ENCODE measurements at places on chromosomes 4 and X.

- DNase-seq, result no peak
These were observed 76.9 kb downstream of the CLCN4 start for GRCh38 chrX:10233696-10234095.

- no peak for DNase-seq
These were observed 72.8 kb upstream of the CAMK2D start for GRCh38 chr4:113834298-113834697.

- no peak for DNase-seq
These were observed 430.5 kb upstream of the PABPC4L start for GRCh38 chr4:134632056-134632455.

GRCh38 chrX:40474205-40474626 lies 106.6 kb upstream of the ATP6AP2 start:
- DNase-seq, result no peak

GRCh38 chr4:146098397-146098796 lies 77.1 kb upstream of the LSM6 start:
- no peak for DNase-seq

- no peak for DNase-seq
These were observed 53.5 kb downstream of the SPANXA2 start for GRCh38 chrX:141642979-141643378.

DNA sequence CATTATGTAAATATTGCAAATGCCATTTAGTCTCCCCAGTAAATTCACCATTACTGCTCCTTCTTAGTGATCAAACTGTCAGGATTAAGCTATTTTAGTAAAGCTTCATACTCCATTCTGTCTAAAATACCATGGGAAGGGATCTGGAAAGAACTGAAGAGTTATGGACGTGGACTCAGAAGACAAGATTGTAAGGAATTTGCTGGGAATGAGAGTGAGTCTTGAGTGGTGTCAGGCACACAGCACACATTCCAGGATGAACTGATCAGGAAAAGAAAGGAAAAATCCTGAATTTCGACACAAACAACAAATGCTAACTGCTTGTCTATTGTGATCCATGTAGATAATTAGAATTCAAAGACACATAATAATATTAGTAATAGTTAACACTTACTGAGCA lies 311.0 kb downstream of the CENPC start:
- DNase-seq, result no peak

DNA sequence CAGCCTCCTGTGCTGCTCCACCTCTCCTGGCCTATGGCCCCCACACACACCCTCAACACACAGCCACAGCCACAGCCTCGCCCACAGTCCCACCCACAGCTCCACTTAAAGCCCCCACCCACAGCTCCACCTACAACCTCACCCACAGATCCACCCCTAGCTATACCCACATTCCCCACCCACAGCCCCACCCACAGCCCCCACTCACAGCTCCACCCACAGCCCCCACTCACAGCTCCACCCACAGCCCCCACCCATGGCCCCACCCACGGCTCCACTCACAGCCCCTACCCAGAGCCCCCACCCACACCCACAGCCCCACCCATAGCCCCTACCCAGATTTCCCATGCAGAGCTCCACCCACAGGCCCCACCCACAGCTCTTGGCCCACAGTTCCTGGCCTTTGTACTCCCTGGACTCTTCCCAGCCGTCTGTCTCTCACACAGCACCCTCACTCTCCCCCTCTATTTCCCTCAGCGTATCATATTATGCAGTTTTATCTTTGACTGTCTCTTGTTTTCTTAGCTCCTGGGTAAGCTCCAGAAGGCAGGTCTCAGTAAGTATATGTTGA lies 322.5 kb downstream of the EVC2 start:
- DNase-seq, result no peak

- DNase-seq, result no peak
These were observed 21.2 kb upstream of the VCX2 start for GRCh38 chrX:8192276-8192675.

GRCh38 chrX:154353172-154353843 lies 21.1 kb downstream of the FLNA start:
- DNase-seq, result no peak

- no peak for DNase-seq
These were observed 503.3 kb upstream of the FAM241A start for GRCh38 chr4:111641813-111642579.

DNA sequence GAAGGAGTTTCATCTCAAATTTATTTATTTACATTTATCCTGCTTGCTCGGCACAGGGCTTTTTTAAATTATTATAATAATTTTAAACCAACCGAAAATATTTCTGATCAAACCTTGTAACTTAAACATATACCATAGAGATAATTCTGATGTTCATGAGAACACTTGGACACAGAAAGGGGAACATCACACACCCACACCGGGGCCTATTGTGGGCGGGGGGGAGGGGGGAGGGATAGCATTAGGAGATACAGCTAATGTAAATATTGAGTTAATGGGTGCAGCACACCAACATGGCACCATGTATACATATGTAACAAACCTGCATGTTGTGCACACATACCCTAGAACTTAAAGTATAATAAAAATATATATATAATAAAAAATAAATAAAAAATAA lies 2.9 kb downstream of the ANXA5 start:
- no peak for DNase-seq

DNA sequence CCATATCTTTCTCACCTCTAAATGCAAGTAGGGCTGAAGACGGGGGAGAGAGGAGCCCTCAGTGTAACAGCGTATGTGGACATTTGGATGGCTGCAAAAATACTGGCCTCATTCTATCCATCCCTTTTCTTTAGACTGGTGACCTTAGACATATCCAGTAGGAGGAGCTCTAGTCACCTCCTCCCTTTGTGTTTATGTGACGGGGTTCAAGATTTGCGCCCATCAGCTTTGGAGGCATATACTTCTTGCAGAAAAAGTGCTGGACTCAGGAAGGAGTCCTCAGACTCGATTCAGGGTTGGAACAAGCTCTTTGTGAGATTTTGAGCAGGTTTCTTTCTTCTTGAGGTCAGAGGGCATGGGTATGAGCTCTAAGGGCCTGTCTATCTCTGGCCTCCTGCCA lies 86.2 kb downstream of the MAMLD1 start:
- DNase-seq, result no peak

DNA sequence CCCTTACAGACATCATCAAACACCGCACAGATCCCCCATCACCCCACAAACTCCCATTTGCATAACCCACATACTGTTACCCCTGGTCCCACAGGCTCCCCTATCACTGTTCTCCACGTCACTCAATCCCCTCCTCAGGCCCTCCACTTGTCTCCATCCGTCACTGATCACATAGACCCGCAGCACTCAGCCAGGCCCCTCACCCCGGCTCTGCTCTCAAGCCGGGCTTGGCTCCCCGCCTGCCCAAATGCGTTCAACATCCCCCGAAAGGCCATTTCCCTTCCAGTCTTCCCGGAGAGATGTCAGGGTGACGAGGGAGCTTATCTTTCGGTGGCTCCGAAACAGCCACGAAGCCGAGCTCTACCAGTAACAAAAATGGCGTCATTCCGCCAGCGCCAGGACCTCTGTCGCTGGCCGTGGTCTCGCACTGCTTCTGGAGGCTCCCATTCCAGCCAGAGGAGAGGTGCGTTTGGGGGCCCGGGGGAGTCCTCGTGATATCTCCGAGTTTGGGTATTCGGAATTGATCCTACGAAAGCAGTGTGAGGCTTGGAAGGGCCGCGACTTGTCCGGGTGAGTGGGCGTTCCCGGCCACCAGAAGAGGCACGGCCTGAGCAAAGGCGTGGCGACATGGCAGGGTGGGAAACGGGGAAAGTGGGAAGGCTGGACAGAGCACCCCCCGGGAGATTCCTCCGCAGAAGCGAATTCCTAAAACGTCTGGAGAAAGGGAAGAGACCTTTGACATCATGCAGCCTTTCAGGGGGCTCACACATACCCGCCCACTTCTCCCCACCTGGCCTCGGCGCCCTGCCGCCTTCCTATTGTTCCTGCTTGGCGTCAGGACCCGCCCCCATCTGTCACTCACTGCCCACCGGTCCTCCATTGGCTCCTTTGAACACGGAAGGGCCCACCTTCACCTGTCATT lies at the start of gene ZNF630:
Gene ZNF630, minus strand, starts transcription at position 577 of the 922 bp plus-strand sequence. CDS start 4,754 bp downstream, outside the sequence.
- DNase-seq, result peak; percentile 79

- no peak for DNase-seq
These were observed 343 bp downstream of the DACH2 start for GRCh38 chrX:86148594-86148993.

DNA sequence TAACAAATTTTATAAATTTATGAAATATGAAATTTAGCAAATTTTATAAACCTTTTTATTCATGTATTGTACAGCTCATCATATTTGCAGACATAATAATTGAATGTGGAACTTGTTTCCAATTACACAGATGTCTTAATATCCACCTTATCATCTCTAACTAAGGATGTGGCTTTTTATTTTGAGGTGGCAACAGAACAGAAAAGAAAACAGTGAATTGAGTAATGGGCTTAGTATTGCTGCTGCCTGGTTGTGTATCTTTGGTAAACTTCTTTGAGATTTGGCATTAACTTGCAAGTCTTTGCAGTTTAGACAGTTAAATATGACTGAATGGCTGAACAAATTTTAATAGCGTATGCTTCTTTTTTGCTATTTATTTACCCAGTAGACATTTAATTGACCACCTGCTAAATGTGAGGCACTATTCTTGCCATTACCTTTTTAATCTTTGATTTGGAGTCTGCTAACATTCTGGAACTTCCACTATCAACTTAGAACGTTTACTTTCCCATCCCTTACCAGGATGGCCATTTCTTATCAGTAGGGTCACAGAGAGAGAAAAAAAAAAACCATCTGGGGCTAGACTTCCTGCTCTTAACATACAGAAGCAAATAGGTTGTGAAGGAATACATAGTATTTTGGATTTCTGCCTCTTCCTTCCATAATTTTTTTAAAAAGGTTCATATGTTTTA lies 44.8 kb downstream of the CLCN3 start:
- no peak for DNase-seq

- no peak for DNase-seq
These were observed 140.0 kb downstream of the DHRSX start for GRCh38 chrX:2360731-2361130.

GRCh38 chr4:41569961-41570360 lies 32.0 kb downstream of the LIMCH1 start:
- no peak for DNase-seq

- no peak for DNase-seq
These were observed 201.2 kb downstream of the MID1IP1 start for GRCh38 chrX:39002466-39002865.

DNA sequence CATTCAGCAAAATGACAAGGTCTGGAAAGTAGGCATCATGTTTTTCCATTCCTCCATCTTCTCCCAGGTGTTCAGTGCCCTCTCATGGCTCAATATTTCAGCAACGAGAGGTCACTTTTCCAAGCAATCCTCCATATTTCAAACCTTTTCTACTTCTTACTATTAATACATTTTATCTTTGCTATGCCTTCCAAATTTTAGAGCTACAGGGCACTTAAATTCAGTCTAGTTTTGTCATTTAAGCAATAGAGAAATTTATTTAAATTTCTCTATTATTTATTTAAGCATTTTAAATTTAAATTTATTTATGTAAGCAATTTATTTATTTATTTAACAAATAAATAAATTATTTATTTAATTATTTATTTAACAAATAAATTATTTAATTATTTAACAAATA lies 305.1 kb upstream of the ANXA10 start:
- DNase-seq, result no peak

GRCh38 chrX:48927123-48927522 lies 8.3 kb upstream of the PIM2 start:
- DNase-seq, result no peak

DNA sequence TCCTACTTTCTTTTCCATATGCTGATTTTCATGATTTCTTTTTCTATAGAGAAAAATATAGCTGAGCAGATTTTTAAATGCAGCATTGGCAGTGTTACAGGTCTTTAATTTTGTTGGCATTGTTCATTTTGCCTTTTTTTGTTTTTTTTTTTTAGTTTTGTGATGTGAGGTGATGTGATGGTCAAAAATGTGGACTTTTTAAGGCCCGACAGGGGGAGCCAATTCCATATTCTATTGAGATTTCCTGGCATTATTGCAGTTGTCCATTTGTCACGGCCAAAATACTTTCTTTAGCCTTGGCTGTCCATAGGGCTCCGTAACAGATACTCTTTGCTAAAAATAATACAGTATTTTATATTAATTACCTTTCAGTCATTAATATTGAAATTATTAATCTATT lies 47.8 kb downstream of the SLIT2 start:
- DNase-seq, result no peak

GRCh38 chr4:45408996-45409395 lies 682.6 kb upstream of the GNPDA2 start:
- no peak for DNase-seq

DNA sequence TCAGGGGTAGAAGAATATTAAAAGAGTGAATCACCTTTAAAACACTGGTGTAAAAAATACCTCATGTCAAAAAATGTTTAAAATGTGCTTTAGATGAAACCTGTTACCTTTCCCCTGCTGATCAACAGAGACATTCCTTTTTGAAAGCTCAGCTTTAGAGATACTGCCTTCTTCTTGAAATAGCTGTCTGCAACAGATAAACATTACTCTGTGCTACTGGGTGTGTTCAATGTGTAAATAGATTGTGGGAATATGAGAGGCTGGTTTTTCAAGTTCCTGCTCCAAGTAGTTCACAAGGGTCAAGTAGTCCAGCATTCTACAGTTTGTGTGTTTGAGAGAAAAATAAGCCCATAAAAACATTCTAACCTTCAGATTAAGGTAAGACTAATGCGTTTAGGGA lies at the start of gene SYTL5:
Gene SYTL5, plus strand, starts transcription at position 263 of the 400 bp plus-strand sequence. CDS start 27,337 bp downstream, outside the sequence.
- DNase-seq, result no peak

GRCh38 chr4:157270552-157270951 lies 50.0 kb downstream of the GRIA2 start:
- DNase-seq, result no peak

DNA sequence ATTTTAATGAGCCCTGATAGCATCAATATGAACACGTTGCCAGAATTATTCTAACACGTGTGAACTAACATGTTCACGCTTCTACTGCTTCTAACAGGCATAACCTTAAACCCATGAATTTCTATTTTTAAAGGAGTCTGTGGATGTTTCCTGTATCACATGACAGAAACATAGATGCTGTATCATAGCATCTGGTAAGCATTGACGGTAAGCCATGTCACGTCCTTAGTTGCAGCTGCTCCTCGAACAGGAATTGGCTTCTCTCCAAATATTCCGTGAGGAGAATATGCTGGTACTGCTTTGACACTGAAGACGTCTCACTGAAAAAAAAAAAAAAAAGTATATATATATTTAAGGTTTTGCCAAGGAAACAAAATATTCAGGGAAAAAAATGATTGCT lies 105.1 kb upstream of the MXRA5 start:
- DNase-seq, result no peak

GRCh38 chr4:77613267-77613666 lies 7.6 kb downstream of the CXCL13 start:
- no peak for DNase-seq
